ENCODE measurements at places on chromosomes 12 and 14.

DNA sequence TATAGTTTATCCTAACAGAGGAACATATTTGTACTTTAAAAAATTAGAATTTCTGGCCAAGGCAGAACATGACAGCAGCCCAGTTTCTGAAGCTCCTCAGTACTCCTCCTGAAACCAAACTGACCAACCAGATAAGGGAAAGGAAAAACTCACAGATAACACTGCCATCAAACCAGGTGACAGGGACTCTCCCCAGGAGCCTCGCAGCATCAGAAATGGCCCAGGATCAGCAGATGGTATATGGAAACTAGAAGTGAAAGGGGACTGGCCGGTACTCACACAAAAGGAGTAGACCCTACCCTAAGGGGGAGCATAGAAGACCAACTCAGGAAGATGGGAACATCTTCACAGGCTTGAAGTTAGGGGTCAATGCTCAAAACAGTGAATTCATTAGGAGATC lies 22.0 kb downstream of the GALC start:
- DNase-seq: no peak

- DNase-seq: no peak
Measured at GRCh38 chr14:92416544-92416943, 93.6 kb downstream of the SLC24A4 start.

DNA sequence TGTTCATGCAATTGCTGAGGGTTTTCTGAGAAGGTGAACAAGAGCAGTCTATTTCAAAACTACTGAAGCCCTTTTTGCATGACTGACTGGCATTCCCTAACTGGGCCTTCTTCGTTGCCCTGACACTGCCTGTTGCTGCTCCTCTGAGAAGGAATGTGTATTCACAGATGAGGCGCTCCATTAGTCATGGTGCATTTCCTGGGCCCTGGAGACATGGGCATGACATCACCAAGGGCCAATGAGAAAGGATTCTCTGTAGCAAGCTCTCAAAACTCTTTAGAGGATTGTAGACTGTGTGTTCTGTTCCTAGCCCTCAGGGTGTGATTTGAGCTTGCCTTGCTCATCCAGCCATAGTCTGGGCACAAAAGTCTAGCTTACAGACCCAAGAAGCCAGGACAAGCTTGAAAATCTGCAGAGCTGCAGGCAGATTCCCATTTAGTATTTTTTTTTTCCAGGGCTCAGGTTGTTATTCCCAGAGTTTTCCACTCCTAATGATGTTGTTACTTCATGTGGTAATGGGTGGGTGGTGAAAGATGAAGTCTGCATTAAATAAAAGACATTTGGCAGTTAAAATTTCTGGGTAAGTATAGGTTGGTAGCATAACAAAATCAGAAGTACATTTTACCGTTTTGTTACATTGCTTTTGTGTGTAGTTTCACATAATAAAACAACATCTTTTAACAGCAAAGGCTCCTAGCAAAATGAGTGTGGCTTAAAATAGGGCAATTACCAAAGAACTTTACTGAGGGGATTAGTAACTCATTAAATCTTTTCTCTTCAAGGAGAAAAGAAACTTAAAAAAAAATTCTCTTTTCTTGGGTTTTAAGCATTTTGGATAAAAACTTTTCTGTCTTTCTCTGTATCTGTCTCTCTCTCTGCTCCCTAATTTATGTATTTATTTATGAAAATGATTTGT lies 318.4 kb downstream of the RAD51B start:
- DNase-seq: no peak

DNA sequence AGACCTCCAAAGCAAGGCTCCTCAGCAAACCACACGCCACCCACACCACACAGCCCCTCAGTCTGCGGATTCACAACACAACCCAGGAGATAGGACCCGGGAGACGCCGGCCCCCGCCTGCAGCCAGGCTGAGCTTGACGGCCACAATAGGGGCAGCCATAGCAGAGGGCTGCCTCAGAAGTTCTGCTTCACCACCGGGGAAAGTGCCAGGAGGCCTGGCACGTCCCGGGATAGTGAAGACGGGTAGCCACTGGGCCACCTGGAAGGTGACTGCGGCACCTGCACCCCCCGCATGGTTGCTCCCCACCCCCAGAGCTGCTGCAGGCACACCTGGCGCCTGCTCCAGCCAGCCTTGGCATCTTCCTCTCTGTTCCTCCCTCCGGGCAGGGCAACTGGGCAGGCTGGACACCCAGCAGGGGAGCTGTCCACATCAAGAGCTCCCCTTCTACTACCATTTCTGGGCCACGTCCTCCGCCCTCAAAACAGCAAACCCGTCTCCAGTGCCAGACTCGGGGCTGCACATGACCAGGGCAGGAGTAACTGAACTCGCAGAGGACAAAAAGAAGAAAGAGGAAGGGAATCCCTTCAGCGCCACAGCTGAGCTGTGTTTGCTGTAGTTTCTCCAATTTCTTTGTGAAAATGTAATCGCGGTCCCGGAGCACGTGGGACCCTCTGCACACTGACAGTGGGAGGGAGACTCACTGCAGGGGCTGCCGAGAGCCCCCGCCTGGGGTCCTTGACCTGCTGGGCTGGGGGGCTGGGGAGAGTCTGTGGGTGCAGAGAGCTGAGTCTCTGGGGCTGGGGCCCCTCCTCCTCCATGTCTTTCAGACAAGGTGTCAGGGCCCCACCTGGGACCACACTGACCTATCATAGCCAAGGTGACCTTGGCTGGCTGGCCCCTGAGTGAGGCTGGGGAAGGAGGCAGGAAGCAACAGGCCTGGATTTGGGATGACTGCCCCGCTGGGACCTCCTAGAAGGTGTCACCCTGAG lies 74.2 kb upstream of the C14orf180 start:
- DNase-seq: no peak
